ENCODE measurements at places on chromosomes 2 and 18. TPM values are rescaled to one million over a fixed set of nuclear protein-coding genes. Genes with fewer than 3 reads are reported as not detected.

The TGFA gene
- total RNA-seq, result 0.13 TPM

GRCh38 chr2:15367715-15368114 is 193.4 kb downstream of the NBAS start:
- DNase-seq, result no peak
- no peak overlapping the region for H3K27ac ChIP-seq
- H3K4me1 ChIP-seq, result no peaks in the 10 kb centered on the region
- H3K27me3 ChIP-seq, result no peaks in the 10 kb centered on the region
- H3K4me3 ChIP-seq, result no peak overlapping the region

DNA sequence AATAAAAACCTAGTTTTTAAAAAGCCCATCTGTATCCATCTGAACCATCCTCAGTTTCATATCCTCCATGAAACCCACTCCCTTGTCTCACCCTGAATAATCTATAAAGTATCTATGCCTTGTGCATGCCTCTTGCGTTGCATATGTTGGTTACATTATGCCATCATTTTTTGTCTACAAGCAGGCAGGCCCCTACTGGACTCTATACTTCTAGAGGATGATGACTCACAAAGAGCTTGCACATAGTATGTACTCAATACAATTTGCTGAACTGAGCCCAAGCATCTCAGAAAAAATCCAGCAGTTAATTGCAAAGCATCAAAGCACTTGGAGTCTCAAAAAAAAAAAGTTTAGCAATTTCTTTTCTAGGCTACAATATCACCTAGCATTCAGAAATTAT is 95.6 kb downstream of the DYM start:
- H3K36me3 ChIP-seq, result no peaks in the 10 kb centered on the region
- DNase-seq, result no peak
- H3K4me1 ChIP-seq, result no peaks in the 10 kb centered on the region

DNA sequence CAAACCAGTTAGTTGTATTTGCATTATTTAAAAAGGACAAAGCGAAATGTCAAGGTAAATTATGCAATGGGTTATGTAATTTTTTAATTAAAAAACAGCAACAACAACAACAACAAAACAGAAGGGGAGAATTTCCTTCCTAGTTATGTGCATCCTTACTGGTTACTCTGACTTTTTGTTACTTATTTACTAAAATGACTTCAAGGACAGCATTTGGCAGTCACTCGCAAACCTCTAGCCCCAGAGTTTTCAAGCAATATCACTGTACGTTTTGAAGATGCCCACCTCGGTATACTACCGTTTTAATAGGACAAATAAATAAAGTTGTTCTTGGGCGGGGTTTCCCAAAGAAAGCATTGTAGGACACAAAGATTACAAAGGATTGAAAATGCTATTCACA is 24.7 kb upstream of the MRO start:
- H3K27me3 ChIP-seq, result no peaks in the 10 kb centered on the region
- no peak overlapping the region for H3K27ac ChIP-seq
- no peaks in the 10 kb centered on the region for H3K36me3 ChIP-seq
- no peaks in the 10 kb centered on the region for H3K4me1 ChIP-seq
- no peak overlapping the region for H3K4me3 ChIP-seq

DNA sequence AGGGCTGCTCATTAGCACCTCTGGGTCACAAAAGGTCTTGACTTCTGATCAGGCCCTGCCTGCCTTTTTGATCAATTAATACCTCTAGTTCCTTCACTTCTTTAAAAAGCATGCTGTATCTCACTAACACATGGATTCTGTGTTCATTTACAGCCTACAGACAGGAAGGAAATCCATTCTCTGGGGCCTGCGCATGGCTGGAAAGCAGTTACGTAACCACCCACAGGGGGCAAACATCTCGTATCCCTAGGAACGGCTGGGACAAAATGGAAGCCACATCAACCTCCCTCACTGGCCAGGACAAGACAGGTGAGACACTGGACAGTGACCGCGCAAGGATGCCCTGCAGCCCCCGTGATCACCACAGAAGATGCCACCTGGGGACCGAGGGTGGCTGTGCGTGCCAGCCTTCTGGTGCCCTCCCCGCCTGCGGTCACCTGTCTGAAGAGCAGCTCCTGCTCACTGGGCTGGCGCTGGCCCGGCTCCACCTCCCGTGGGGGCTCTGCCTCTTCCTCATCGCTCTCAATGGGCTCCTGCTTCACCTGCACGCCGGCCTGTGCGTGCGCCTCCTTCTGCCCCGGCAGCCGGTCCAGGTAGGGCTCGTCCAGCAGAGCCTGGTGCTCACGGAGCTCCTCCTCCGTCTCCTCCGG is 266.9 kb downstream of the TWIST2 start:
- no peak overlapping the region for H3K27ac ChIP-seq
- H3K4me1 ChIP-seq, result no peaks in the 10 kb centered on the region
- H3K4me3 ChIP-seq, result no peak overlapping the region
- peaks cover 7% of the 10 kb centered on the region for H3K36me3 ChIP-seq
- H3K27me3 ChIP-seq, result no peaks in the 10 kb centered on the region
- DNase-seq, result peak; percentile 33
